Activated CD4-positive, CD25-positive, alpha-beta regulatory T cell treated with anti-CD3 and anti-CD28 coated beads, Interleukin-2, amount 50 U/mL, for 72 hours (primary cell): ENCODE measurements at places on chromosomes 6 and 20.

DNA sequence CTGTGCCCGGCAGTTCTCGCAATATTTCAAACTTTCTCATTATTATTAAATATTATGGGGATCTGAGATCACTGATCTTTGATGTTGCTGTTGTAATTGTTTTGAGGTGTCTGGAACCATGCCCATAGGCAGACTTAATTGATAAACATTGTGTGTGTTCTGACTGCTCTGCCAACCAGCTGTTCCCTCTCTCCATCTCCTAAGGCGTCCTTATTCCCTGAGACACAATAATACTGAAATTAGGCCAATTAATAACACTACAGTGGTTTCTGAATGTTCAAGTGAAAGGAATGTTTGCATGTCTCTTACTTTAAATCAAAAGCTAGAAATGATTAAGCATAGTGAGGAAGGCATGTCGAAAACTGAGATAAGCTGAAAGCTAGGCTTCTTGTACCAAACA lies 7.6 kb downstream of the MAPK14 start:
- DNase-seq, result no peak

- DNase-seq, result no peak
These were observed 4.3 kb upstream of the PSORS1C2 start for GRCh38 chr6:31143148-31143547.

DNA sequence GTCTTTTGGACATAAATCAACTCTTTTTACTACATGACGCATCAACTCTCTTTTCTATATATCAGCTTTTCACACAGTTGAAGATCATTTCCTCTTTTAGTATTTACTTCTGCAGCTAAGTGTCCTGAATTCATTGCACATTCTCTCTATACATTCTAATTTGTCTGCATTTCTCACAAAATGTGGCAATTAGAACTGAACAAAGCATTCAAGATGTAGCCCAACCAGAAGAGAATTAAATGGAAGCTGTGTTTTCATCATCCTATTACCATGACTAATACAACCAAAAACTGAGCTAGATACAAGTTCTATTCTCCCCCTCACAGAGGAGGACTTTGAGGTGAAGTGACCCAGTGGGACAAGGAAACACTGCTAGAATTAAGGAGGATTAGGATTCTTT lies 86.9 kb downstream of the PLCG1 start:
- no peak for DNase-seq

DNA sequence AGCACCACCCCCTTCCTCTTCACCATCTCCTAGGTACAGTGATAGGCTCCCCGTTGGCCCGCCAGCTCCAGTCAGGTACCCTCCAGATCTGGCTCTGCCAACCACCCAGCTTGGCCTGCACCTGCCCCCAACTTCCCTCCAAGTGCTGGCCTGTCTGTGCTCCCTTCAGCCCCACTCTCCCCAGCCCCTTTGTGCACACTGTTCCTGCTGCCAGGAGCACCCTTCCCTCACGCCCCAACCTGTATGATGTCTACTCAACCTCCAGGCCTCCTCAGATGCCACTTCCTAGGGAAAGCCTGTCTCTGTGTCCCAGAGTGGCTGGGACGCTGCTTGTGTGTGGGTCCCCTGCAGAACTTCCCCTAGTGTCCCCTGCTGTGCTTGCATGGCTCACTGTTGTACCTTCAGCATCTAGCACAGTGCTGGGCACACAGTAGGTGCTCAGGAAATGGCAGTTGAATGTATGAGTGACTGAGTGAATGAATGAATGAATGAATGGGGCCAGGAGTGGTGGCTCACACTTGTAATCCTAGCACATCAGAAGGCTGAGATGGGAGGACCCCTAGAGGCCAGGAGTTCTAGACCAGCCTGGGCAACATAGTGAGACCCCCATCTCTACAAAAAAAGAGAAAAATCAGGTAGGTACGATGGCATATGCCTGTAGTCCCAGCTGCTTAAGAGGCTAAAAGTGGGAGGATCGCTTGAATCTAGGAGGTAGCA lies 3.0 kb downstream of the ZBP1 start:
- DNase-seq, result no peak

GRCh38 chr6:3899970-3900439 lies 50.8 kb downstream of the FAM50B start:
- no peak for DNase-seq

- no peak for DNase-seq
These were observed 70.1 kb downstream of the KLHL32 start for GRCh38 chr6:96994660-96995059.

GRCh38 chr6:109296971-109297372 lies 85.3 kb downstream of the CD164 start:
- no peak for DNase-seq

DNA sequence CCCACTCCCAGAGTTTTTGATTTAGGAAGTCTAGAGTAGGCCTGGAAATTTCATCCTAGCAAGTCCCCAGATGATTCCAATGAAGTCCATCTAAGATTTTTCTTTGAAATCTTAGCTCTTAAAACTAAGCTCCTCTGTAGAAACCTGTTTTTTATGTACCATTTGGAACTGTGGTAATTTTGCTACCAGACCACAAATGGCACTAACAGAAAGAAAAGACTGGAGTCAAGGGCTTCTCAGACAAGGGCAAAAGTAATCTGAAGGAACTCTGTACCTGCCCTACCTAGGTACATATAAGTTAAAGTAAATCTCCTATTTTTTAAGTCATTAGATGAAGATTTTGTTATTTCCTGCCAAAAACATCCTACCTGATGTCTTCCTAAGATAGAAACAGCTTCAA lies 155.0 kb upstream of the HTR1E start:
- DNase-seq, result no peak

DNA sequence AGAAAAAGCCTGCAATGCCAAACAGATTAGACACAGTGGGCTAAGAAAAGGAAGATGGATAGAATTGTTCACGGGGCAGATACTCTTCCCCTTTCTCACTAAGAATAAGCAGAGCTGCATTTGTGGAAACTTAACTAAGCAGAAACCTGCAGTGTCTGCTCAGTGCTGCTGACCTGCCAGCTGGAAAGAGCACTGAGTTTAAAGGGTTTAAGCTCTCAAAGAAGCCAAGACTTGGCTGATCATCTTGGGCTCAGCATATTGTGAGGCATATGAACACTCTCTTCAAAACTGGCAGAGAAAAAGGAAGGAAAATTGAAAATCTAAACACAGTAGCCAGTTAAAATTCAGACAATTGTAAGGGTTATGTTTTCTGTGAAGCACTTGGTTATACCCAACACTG lies 711.1 kb upstream of the EPHA7 start:
- no peak for DNase-seq

DNA sequence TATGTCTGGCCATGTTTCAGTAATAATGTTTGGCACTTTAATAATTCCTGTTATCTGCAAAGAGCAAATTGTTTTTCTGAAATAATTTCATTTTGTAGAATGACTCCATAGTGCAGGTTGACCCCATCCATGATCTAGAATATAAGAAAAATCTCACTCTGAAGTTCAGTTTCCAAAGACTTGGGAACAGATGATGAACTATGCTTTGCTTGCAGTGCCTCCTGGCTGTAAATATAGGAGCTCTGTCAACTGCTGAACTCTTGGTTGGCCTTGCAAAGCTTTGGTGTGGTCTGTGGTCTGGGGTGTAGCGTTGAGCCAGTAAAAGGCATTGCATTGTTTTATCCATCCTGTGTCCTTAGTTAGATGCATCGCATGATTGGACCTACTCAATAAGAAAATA lies 104.0 kb downstream of the PLCB4 start:
- DNase-seq, result no peak

GRCh38 chr20:46761566-46761965 lies 52.1 kb downstream of the SLC2A10 start:
- no peak for DNase-seq
